ENCODE measurements at places on chromosomes 4 and X.

DNA sequence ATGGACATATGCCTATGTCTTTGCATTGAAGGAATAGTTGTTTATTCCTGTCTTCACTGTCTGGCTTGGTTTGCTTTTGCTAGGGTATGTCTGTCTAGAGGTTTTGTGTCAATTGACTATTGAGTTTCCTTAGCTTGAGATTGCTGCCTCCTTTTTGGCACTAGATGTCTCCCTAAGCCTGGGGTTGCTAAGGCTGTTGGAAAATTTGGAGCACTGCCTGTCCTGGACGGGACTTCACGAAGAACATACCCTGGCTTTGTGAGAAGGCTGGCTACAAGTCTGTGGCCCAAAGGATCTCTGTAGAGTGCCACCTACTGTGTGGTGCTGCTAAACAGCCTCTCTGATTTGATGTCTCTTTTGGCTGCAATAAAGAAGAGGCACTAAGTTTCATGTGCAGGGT lies 183.8 kb upstream of the NUDT10 start:
- DNase-seq: no peak

DNA sequence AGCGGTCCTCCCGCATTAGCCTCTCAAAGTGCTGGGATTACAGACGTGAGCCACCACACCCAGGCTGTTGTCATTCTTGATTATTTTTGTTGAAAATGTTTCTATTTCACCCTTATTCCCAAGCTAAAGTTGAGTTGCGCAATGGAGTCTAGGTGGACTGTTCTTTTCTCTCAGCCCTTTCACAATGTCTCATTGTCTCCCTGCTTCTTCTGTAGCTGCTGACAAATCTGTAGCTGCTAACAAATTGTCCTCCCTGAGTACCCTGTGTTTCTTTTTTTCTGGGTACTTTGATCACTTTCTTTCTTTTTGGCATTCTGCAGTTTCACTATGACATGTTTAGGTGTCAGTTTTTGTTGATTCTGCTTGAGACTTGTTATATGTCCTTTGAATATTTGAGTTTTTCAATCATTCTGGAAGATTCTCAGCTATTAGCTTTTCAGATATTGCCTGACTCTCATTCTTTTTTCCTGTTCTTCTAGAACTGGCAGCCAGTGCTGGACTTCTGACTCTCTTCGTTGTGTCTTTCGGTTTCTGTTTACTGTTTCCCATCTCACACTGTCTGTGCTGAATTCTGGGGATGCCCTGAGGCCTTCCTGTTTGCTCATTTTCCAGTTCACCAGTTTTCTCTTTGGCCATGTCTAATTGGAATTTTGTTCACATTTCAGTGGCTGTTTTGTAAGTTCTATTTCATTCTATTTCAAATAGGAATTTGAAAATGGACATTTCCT lies 6.6 kb downstream of the ABCD1 start:
- DNase-seq: no peak

DNA sequence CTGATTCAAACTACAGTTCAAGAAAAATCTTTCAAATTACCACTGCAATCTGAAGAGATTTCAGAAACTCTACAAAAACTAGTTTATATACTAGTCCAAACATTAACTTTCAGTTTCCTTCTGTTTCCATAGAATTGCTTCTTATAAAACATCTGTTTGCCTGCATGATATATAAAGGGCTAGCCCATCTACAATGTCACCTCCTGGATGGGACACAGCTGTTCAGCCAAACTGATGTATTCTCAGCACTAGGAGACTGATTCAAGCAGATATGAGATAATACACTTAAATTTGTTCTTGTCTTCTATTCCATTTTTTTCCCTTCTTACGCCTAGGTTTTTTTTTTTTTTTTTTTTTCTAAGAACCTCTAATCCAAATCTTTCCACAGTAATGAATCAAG lies 1569.7 kb upstream of the IGFBP7 start:
- no peak for DNase-seq

- no peak for DNase-seq
These were observed 148.7 kb upstream of the PTCHD1 start for GRCh38 chrX:23185951-23186350.

DNA sequence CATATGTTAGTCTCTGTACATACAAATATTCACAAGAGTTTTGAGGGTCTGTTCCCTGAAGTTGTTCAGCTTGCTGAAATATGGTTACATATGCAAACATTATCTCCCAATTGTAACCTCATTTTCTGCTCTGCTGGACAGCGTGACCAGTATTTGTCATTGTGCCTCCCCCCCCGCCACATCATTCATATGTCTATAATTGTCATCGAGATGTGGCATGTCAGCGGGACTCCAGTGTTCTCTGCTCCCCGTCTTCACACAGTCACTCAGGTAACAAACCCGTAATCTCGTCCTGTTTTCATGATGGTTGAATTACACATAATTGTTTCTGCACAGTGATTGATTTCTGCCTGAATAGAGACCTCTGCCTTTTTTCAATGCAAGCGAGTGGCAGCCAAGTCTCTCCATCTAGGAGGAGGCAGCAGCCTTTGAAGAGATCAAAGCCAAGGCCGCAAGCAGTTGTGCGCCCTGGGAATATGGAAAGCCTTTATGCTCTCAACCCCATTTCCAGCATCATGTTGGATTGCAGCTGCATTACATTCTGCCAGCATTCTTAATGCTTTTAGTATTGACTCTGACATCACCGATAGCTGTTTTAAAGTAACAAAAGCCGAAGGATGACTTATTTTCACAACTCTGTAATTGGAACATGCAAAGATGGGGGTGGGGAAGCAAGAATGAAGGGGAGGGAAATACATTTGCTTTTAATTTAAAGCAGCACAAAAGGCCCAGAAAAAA lies 27.4 kb downstream of the LEF1 start:
- peak; percentile 31 for DNase-seq

GRCh38 chrX:151697522-151697921 lies 2.3 kb downstream of the PRRG3 start:
- DNase-seq: no peak

DNA sequence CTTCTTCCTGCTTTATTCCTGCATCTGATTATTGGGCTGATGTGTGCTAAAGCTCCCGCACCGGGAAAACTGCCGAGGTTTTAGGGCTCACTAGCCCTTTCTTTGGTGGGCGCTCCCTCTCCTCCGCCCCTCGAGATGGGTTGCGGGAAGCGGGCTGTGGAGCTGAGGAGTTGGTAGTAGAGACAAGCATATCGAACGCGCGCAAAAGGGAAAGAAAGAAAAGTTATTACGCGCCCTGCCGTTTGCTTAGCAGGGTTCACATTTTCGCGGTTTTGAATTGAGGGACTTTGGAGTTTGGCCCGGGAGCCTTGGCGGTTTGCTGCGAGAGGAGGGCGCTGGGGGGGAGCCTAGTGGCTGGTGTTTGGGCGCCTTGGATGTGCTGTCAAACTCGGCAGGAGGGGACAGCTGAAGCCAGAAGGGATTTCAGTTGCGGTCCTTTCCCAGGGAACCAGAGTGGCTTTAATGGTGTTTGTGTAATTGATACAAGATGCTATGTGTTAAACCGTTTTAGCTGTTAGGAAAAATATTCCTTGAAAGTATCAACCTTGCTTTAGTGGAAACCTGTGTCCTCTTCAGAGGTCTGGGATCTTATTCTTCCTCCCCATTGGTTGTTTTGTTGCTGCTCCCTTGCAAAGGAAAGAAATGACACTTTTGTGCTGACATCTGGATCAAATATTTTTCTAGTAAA lies 1.1 kb downstream of the GAB1 start:
- no peak for DNase-seq

DNA sequence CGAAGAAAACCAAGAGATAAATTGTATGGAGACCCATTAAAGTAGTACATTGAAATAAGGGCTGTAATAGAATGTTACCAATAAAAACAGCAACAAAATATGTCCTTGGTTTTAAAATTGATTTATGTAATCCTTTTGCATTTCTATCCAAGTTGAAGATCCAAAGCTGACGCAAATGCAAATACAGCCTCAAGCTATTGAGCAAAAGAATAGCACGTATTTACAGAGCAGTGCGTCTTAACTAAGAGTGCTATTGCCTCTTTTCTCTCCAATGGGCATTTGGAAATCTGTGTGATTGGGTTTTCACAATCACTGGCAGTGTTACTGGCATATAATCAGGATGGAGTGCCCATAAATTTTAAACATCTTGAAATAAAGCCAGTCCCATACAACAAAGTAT lies 417.4 kb downstream of the TLL1 start:
- DNase-seq: no peak

GRCh38 chrX:78619834-78620233 lies 39.3 kb downstream of the RTL3 start:
- DNase-seq: no peak

DNA sequence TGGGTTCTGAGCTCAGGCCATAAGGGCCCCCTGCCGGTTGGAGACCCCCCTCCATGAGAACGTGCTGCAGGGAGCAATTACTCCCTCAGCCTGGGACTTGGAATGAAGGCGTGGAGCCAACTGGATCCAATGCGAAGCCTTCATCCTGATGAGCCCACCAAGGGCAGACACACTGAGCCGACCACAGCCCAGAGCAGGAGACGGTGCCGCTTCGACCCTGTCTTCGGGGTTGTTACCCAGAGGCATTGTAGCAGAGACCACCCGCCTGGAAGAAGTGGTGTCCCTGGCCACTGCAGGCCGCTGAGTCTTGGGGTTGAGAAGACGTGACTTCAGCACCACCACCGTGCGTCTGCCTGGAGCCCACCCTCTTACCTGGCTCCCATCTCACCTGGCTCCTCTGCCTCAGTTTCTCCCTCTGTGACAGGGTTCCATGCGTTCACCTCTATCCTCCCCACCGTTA lies 7.0 kb upstream of the NKX1-1 start:
- no peak for DNase-seq
